CD4-positive, alpha-beta T cell treated with Interleukin-2 at 100 ng/mL for 4 hours (primary cell): ENCODE measurements at places on chromosomes 2 and 18.
A peak's percentile ranks its signal among the peaks of the same experiment; 100 is the strongest.

DNA sequence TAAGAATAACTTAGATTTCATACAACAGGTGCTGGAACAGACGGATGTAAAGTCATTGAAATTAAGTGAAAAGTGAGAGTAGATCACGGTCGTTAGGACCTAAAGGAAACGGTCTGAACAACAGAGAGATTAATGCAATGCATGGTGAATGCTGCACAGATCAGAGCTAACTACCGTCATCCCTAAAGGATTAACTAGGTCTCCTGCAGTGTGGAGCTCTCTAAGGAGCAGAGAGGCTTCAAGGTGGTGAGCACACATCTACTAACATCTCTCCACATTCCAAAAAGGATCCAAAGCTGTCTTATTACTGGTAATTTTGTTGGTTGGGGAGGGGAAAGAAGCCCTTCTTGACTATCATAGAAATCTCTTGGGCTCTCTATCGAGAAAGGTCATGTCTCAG is 75.3 kb downstream of the CABYR start:
- DNase-seq = no peak

GRCh38 chr2:40820319-40820718 is 368.4 kb upstream of the SLC8A1 start:
- DNase-seq = no peak

DNA sequence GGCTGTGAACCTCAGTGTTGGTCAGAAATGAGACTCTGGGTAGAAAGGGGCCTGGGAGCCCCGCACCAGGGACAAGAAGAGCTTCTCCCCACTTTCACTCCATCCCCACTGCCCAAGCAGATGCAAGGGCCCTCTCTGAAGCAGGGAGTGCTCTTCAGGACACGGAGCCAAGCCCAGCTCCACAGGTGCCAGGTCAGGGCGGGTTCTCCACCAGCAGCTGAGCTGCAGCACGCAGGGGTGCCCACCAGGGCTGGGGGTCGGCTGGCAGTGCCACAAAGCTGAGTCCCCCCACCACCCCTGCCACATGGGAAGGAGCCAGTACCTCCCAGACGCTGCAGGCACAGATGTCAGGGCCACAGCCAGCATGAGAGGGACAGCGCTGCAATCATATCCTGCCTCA is 106.2 kb downstream of the INHBB start:
- no peak for DNase-seq

GRCh38 chr2:30872797-30873196 is 65.6 kb upstream of the CAPN13 start:
- DNase-seq = no peak

GRCh38 chr18:13381944-13382365 is 163.4 kb downstream of the LDLRAD4 start:
- peak; percentile 67 for DNase-seq

GRCh38 chr2:108385411-108386071 is 7.8 kb downstream of the SULT1C4 start:
- no peak for DNase-seq

- no peak for DNase-seq
Observed at GRCh38 chr18:13447621-13448334, 229.2 kb downstream of the LDLRAD4 start.

GRCh38 chr2:152355409-152355831 is 20.4 kb downstream of the FMNL2 start:
- DNase-seq = no peak

DNA sequence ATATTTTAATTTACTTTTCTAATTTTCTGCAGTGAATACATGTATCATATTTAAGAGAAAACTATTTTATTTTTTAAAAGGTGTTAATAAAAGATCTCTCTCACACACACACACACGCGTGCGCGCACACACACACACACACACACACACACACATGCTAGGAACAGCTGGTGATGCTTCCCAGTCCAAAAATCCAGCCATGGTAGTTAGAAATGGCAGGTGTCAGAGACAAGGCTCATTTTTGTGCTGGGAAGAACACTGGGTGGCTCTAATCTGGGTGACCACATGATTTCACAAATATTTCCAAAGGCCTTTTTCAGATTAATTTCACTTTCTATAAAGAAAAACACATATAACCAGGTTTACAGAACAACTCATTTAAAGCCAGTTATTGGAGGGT is 104.5 kb upstream of the NCK2 start:
- no peak for DNase-seq

DNA sequence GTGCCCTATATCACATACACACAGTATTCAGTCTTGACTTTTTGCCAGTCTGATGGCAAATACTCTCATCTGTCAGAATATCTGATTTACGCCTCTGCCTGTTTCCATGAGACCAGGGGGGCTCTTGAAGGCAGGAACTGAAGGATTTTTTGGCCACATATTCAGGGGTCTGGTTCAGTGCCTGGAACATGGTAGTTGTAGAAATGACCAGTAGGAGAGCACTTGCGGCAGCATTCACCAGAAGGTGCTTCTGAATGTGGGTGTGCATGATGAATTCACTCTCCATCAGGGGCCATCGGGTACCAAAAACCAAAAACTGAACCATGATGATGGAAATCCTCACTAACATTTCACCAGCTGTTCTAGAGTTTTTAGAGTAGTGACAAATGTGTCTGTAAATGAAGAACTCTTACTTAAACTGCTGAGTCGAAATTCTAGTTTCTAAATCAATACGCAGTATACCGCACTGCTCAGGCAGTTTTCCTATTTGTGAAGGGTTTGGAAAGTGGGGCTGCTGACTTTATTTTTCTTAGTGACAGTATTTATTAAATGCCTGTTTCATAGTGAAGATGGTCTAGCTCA is 54.6 kb downstream of the MERTK start:
- DNase-seq = no peak

DNA sequence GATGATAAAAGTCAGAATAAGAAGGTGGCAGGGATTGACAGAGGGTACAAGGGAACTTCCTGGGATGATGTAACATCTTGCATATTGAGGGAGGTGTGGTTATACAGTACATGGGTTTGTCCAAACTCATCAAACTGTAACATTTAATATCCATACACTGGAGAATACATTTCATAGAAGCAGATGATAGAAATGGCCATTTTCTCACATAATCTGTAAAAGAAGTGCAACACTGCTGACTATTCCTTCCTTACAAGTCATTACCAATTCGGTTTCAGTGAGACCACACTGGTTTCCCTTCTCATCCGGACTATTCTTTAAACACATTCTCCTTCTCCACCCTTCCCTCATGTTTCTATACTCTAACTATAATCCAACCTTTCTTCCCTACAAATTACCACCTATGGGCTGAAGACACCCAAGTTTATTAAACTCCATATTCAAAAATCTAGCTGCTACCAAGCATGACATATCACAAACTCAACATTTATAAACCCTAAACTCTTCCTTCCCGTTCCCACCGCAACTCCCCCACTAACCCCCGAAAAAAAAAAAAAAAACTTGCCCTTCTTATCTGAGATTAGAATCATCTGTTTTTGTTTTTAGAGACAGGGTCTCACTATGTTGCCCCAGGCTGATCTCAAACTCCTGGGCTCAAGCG is 1.6 kb downstream of the COX7A2L start:
- no peak for DNase-seq

- DNase-seq = no peak
Observed at GRCh38 chr2:196137271-196137670, 34.1 kb downstream of the STK17B start.

GRCh38 chr2:159936471-159936870 is 125.9 kb downstream of the PLA2R1 start:
- DNase-seq = no peak

DNA sequence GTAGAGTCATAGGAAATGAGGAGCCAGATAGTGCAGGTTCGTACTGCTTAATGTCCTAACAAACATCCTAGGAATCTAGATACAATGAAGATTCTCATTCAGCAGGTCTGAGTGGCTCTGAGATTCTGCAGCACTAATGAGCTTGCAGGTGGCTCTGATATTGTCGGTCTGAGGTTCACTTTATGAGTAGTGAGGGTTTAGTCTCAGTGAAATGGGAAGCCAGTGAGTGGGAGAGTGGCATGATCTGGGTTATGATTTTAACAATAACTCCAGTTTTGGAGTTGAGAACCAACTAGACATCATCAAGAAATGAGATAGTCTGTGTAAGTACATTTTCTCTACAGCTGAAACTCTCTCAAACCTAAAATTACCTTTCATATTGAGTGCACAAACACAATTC is 166.8 kb upstream of the SP5 start:
- DNase-seq = no peak

- no peak for DNase-seq
Observed at GRCh38 chr2:191597186-191597751, 80.7 kb upstream of the NABP1 start.

DNA sequence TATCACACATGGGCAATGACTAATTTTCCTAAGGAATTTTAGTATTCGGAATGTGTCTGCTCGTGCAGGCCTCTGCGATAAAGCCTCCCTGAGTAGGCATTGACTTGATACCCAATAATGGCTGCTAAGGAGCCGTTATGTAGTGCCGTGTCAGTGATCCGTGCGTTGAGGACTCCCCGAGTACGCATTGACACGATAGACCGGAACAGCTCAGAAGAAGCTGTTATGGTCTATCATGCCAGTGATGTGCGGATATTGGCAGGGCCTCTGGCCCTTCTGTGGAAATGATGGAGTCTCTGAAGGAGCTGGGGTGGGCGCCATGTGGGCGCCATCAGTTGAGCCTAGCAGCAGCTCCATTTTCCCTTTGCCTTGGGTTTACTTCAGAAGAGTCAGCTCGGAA is 29.1 kb downstream of the ZEB2 start:
- no peak for DNase-seq

- DNase-seq = peak; percentile 11
Observed at GRCh38 chr2:170822290-170823087, 5.8 kb downstream of the GAD1 start.

DNA sequence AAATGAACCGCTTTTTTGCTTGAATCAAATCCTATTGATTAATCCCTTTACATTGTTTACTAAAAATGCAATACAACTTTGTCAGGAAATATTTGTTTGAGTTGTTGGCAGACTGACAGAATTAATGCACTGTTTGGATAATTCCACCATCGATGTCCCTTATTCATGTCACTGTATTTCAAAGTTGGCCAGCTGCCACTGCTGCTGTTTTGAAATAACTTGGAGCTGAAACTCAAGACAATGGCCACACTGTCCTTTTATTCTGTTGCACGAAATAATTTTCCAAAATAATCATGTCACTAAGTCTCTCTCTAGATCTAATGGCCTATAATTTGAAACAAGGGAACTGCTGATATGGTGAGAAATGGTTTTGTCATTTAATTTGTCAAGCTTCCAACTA is 55.2 kb upstream of the PAX3 start:
- no peak for DNase-seq

GRCh38 chr2:99818842-99819241 is 323.5 kb downstream of the AFF3 start:
- no peak for DNase-seq

DNA sequence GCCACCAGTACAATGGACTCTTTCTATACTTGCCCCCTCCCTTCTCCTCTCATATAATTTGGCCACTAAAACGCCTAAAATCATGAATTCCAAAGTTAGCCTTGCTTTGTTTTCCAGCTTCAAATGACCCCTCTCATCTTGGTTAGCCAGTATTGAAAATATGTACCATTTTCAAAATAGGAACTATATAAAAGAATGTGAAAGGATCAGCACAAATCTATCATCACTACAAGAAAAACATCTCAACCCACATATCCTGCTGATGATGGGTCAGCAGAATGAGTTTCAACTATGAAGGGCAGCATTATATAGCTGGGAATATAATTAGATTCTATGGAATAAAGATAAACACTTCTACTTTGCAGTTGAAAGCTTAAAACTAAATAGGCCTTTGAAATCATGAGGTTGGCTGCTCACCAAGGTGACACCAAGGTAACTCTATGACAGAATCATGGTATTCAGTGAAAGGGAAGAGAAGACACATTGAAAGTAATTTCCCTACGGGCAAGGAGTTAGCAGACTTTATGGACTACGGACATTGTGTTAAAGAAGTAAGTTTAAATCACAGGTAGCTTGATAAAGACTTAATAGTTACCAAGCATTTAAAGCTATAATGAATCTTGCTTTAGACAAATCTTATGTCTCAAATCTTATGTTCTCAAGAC is 873.0 kb downstream of the CPS1 start:
- no peak for DNase-seq

DNA sequence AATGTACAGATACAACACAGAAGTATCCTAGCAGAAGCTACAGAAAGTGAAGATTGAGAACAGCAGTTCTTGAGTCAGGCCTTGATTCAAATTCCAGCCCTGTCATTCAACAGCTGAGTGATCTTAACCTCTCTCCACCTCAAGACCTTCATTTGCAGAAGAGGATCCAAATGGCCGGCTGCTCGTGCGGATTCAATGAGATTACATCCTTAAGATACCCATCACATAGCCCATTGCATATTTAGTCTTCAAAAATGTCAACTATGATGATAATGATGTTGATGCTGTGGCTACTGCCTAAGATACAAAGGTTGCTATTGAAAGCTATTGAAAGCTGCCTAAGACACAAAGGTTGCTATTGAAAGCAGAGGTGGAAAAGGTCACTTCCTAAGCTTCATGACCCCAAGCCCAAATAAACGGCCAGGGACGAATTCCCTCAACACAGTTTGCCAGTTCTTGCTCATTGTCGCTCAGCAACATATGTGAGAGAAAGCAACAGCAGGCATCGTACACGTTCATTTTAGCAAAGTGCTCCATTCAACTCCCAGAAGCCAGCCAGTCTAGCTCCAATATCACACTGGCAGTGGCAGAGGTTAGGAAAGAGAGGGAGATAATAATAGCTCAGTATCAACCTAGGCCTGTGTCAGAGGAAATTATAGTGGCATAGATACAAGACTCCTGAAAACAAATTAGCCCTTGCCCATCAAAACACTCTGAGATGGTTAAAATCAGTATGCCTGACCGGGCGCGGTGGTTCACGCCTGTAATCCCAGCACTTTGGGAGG is 36.1 kb downstream of the MRPL35 start:
- DNase-seq = no peak

DNA sequence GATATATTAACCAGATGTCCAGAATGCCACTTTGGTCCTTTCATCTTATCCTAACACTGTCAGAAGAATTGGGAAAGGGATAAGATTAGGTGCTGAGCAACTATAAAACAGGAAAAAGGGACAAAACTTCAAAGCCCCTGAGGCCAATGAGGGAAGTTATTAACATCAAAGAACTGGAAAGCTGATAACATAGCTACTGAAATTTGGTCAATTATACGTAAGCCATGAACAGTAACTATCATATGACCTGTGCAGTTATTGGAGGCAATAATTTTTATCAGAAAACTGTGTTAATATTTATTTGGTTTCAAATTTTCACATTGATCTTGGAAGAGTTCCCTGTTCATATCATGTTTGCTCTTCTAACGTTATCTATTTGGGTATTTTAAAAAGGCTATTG is 2.6 kb upstream of the REG3A start:
- no peak for DNase-seq

DNA sequence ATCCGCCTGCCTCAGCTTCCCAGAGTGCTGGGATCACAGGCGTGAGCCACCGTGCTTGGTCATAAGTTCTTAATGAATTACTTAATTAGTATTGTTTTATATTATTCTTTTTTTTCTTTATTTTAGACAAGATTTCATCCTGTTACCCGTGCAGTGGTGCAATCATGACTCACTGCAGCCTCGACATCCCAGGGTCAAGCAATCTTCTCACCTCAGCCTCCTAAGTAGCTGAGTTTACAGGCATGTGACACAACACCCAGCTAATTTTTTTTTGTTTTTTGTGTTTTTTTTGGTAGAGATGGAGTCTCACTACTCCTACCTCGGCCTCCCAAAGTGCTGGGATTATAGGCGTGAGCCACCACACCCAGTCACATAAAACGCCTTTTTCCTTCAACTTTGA is 17.3 kb downstream of the C2orf42 start:
- no peak for DNase-seq
